Central memory CD4-positive, alpha-beta T cell (primary cell): ENCODE measurements at places on chromosomes 7 and 10.
A peak's percentile ranks its signal among the peaks of the same experiment; 100 is the strongest.

DNA sequence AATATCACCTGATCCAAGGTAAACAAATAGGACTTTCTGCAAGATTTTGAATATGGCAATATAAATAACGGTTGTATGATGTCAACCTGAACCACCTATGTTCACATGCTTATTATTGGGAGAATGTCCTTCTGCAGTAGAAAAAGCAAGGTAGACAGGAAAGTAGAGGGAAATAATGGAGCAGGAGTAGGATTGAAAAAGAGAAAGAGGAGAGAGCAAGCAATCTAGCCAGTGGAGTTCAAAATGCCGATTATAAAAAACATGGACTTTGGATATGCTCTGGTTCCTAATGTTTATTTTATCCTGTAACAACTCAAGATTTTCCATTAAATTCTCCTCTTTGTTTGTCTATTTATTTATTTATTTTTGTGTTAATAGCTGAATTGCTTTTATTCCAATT is 878.0 kb upstream of the KCND2 start:
- DNase-seq, result no peak

DNA sequence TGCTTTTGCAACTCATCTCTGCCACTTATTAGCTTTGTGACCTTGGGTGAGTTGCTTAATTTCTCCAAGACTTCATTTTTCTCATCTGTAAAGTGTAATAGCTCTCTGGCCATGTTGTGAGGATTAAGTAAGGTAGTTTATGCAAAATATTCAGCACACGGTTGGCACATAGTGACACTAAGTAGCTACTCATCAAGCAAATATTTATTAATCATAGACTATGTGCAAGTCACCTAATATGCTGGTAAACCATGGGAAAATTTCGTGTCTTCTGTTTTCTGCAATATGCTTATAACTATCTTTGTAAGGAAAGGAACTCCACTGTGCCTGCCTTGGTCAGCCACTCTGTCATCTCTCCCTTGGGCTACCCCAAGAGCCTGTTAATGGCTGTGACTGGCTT is 50.3 kb upstream of the EGR2 start:
- DNase-seq, result no peak

DNA sequence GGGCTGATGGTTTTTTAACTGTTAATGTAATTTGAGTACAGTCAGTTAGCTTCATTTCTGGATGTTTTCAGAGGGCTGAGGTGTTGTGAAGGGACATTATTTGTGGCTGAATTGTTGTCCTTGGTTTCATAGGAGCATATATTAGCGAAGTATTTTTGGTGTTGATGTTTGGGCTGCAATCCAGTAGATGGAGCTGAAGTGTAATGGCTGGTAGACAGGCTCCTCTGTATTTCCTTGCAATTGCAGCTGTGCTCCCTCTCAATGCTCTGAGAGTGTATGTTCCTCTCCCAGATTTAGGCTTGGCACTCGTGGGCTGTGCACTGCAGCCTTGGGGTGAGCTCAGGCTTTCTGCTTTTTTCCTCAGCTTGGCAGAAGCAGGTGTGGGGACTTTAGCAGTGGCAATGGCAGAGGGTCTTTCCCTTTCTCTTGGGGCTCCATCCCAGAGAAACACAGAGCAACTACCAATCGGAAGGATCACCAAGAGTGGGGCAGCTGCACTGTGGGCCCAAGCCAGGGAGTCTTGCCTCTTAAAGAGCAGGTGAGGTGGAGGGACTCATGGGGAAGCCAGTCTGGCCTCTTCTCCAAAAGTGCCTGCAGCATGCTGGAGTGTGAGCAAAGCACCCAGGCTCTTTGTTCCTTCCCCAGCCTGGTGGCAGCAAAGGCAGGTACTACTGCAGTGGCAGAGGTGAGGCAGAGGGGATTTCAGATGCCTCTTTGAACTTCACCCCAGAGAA is 544.4 kb downstream of the SH2D4B start:
- no peak for DNase-seq

- DNase-seq, result no peak
Measured at GRCh38 chr10:126798649-126799048, 106.6 kb upstream of the DOCK1 start.

DNA sequence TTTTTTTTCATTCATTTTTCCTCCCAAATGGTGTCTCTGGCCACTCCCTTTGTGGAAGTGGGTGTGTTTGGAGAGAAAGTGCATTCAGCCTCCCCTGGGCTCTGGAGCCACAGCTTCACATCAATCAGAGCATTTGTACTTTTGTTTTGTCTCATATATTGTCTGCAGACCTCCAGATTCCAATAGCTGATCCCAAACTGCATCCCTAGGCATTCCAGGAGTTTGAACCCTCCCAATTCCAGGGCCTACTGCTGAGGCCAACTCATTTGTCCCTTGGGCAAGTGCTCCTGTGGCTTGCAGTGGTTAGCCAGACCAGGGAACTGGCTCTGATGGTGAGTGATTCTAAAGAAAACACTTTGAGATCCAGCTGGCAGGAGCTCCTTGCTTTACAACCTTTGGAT is 163.3 kb downstream of the IPMK start:
- no peak for DNase-seq

DNA sequence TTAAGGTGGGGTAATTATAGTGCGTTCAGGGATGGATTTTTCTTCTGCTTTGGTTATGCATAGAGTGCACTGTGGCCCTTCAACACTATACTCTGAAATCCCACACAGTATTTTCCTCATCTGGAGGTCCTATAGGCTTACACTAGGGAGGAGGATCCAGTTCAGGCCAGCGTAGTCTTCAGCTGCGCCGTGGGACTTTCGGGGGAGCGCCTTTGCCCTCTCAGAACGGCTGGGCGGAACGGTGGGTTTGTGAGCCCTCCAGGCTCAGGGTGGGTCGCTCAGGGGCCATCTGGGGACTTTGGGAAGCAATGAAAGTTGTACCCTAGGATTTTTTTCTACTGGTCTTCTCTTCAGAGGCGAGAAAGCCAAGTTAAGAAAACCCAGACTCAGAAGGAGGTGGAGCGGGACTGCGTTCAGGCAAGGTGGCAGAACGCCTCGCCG is 652 bp upstream of the VPS26A start:
- no peak for DNase-seq

DNA sequence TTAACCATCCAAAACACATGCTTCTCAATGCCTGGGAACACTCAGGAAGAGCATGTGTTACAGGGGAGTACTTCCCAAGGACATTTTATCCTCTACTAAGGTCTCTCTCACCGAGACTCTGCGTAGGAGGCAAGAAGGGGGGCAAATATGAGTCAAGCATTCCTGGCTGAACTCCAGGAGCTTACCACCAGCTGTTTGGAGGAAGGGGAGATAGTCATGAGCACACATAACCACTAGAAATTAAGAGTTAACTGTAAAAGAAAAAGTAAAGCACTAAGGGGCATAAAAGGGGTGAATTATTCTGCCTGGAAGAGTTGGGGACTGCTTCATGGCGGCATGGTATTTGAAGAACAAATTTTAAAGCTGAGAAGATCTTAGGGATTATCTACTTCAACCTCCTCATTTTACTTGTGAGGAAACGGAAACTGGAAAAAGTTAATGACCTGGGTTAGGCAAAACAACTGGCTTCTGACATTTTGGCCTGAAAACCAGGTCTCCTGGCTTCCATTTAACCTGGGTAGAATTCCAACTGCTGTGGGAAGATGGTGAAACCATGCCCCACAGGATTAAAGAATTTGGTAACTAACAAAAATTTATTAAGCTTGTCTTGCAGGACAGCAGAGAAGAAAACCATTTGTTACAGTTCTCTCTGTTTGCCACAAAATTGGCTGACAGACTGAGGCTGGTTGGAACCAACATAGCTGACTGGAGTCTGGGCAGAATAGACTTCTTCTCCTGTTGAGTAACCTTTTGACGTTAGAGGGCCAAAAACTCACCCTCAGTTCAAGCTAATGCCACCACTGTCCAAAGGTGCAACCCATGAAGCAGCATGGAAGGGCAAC is 85.5 kb downstream of the SLC25A13 start:
- no peak for DNase-seq

GRCh38 chr7:105830405-105831301 is 45.7 kb downstream of the ATXN7L1 start:
- DNase-seq, result no peak

- peak; percentile 53 for DNase-seq
Measured at GRCh38 chr10:5692461-5693358, 8.1 kb downstream of the TASOR2 start.
